Glutamatergic neuron (in vitro differentiated cells): ENCODE measurements at places on chromosomes 1 and 21.
A peak's percentile ranks its signal among the peaks of the same experiment; 100 is the strongest.

- DNase-seq = no peak
Measured at GRCh38 chr1:177703888-177704446, 265.9 kb downstream of the SEC16B start.

DNA sequence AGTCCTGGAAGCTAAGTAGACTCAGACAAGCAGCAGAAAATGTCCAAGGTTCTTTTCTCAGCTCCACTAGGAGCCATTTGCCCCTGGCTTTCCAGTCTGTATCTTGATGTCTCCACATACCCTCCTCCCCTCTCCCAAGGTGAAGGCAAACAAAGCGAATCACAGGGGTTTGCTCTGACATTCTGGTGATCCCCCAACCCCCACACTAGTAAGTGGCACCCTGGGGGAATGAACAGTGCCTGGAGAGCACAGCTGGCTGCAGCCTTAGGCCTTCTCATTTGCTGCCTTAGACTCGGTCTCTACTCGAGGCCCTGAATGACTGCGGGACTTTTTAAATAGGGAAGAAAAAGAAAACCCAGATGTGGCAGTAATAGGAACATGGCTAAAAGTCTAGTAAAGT is 15.3 kb downstream of the ERI3 start:
- no peak for DNase-seq

GRCh38 chr1:238485912-238486209 is 595.1 kb upstream of the ZP4 start:
- no peak for DNase-seq

GRCh38 chr21:32611471-32611997 is 643 bp downstream of the CFAP298 start:
- peak; percentile 59 for DNase-seq

DNA sequence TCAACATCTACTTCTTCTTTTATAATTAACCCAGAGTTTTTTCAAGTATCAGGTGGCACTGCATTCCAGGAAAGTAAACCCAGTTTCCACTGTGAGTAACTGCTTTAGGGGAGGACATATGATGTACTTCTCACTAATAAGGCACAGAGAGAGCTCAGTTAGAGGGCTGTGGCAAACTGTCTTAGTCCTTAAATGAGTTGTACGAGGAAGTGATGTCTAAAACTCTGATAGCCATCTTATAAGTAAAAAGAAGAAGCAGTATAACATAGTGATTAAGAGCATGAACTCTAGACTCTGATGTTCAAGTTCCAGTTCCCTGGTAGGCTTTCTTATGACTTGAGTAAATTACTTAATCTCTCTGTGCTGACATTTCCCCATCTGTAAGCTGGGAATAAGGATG is 58.7 kb upstream of the PTGS2 start:
- no peak for DNase-seq
